ENCODE measurements at places on chromosomes 11 and 22.

- DNase-seq, result no peak
Measured at GRCh38 chr11:79440571-79441460, at the start of gene TENM4. Gene TENM4 (minus strand): TSS chr11:79441030. CDS start chr11:79069944, 371,086 bp downstream.

DNA sequence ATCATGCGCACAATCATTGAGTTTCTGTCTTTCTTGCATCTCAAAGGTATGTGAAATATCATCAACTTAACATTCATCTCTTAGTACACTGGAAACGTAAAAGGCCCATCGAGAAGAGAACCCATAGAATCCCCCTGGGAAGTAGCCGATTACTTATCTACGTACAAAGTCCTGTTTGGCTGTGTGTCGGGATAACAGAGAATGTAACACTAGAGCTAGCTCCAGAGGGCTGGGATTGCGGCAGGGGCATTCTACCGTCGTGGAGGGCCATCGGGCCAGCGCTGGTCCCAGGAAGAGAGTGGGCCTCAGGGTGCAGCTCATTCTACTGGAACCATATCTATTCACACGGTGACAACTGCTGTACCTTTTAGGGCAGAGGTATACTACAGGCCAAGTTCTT, 4.5 kb downstream of the GAL start:
- no peak for DNase-seq

GRCh38 chr22:37880668-37881440, 25.2 kb upstream of the MICALL1 start:
- DNase-seq, result no peak

GRCh38 chr11:96109331-96110030, 185.6 kb upstream of the MTMR2 start:
- no peak for DNase-seq

DNA sequence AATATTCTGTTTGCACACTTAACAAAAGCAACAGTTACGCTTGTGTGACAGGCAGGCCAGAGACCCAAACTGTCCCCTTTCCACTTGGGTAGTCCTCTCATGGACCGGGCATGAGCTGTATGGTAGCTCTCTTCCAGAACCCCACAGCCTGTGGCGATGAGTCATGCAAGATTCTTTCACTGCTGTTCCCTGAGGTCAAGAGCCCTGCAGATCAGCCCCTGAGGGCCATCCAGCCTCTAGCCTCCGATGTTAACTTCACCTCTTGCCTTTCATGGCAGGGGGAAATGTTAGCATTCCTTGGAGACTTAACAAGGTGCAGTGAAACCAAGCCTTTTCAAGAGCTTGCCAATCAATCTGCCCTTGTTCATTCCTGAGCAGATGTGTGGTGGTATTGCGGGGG, 63.2 kb upstream of the DEUP1 start:
- no peak for DNase-seq

DNA sequence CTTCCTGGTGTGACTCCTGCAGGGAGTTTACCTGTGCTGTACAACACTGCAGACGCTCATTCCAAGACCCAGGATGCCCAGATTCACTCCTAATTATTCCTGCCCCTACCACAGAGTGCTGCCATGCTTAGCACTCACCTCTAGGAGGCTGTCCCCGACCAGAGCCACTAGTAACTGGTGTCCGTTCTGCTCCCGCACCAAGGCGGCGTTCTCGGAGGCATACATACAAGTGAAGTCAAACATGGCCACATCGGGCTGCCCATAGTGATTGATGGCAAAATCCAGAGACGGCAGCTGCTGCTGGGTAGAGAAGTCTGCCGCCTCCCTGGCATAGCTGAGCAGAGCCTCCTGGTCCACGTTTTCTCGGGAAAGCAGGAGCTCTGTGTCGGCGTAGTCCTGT, 122.3 kb upstream of the BID start:
- no peak for DNase-seq

- DNase-seq, result no peak
Measured at GRCh38 chr11:108912581-108912980, 247.7 kb downstream of the DDX10 start.

- no peak for DNase-seq
Measured at GRCh38 chr11:119681361-119681910, 47.6 kb downstream of the NECTIN1 start.

- no peak for DNase-seq
Measured at GRCh38 chr22:29079218-29079901, 6.5 kb downstream of the KREMEN1 start.

GRCh38 chr11:19510468-19510867, 202.2 kb upstream of the NAV2 start:
- DNase-seq, result no peak

DNA sequence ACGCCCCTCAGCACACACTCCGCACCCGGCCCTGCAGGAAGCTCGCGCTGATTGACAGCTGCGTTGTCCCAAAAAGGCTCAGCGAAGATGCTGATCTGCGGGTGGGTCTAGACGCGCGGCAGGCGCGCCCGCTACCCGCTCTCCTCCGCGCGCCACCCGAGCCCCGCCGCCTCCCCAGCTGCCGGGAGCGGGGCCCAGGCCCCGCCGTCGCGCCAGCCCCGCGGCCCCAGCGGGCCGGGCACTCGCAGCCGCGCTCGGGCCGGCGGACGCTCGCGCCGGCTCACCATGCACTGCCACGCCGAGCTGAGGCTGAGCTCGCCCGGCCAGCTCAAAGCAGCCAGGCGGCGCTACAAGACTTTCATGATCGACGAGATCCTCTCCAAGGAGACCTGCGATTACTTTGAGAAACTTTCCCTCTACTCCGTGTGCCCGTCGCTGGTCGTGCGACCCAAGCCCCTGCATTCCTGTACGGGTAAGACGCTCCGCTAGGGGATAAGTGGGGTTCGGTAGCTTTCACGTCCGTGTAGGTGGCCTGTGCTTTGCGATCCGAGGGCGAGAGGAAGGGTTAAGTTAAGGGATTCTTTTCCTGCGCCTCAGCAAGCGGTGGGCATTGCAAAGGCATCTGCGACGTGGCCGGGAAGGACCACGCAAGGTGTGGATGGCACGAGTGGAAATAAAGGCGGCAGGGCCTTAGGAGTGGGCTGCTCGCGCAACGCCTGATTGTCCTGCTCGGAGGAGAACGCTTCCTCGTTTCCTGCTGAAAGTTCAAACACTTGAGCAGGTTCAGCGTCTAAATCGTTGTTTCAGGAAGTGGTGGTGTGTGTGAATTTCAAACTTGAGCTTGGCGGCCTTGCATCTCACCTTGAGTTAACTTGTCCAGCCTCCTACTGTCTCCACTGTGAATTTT, at the start of gene BARX2:
TSS of gene BARX2 (plus strand) at position 98 of the 907 bp plus-strand sequence. CDS start at position 286, 188 bp downstream.
- no peak for DNase-seq

DNA sequence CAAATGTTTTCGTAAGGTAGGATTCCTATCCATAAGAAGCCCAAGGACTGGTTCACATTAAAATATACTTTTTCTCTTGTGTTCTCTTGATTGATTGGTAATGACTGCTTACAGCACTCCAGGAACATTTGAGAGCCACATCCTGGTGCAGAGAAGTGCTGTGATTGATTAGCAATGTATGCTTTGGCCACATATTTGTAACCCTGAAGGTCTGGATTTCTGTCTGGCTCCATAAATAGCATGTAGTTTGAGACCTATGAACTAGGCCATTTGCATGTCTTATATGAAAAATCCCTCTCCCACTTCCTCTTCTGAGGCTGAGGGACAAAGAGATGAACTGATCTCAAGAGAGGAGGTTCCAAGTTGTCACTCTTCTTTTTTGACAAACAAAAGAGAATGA, 49.3 kb upstream of the CD44 start:
- no peak for DNase-seq

DNA sequence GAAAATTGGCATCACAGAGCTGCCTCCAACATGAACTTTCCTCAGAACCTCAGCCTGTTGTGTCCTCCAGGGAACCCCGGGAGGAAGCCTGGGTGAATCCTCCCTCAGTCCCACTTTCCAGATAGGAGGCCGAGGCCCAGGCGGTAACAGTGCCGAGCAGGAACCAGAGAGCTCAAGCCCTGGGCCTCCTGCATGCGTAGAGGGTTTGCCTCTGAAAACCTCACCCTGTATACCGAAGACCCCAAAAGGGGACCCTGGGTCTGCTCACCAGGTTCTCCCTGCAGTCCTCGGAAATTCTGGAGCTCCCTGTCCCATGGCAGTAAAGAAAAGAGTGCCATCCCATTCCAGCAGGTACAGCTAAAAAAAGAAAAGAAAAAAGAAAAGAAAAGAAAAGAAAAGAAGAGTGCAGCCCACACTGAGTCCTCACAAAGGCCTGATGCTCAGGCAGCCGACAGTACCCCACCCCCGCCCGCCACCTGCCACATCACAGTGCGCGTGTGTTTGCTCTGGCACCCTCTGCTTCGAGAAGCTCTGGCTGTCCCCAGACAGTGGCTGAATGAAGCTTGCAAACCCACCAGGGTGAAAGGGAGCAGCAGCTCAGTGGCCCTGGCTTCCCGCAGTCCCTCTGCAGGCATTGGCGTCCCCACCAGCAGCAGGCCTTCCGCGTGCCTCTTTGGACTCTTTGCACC, 28.4 kb upstream of the FADD start:
- no peak for DNase-seq

GRCh38 chr11:94785509-94785908, 17.4 kb downstream of the AMOTL1 start:
- DNase-seq, result no peak

GRCh38 chr11:33874433-33874832, 17.4 kb downstream of the LMO2 start:
- no peak for DNase-seq

- no peak for DNase-seq
Measured at GRCh38 chr11:12413141-12414052, 36.0 kb downstream of the PARVA start.

DNA sequence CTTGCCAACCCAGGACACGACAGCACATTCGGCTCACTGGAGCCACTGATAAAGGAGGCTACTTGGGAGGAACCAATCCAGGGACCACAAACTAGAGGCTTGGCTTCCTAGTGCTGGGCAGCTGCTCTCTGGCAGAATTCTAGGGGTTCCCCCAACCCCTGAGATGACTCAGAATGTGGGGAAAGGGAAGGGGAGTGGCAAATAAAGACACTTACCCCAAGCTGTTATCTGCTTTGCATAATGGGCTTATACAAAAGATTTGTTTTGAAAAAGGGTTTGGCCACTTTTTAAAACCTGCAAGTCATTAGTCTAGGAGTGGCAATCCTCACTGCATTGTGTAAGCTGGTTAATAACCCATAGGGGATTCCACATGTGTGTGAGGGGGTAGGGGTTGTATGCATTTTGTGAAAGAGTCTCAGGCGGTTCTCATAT, 64.1 kb upstream of the LMO1 start:
- DNase-seq, result no peak

GRCh38 chr11:129999407-129999806, 3.2 kb downstream of the PRDM10 start:
- no peak for DNase-seq

DNA sequence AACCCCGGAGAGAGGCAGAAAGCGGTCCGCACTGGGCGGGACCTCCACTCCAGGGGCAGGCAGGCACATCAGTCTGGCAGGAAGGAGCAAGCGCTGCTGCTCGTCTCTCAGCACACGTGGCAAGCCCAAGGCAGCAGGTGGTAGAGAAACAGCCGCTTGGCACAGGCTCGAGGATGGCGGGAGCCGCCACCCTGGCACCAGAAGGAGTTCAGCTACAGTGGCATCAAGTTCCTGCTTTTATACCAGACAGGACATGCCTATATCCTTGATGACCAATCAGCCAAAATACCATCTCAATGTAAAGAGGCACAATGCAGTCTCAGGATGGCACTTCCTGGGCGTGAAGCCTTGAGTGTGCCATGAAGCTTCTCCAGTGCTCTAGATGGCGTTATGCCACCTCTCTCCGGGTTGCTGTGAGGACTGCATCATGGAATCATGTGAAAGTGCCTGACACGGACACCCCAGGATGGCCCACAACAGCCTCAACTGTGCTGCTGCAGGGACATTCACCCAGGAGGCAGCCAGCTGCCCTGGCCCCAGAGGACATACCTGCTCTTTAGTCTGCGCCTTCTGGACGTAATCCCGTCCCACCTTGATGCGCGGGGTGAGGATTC, 64.8 kb downstream of the APOL1 start:
- no peak for DNase-seq

DNA sequence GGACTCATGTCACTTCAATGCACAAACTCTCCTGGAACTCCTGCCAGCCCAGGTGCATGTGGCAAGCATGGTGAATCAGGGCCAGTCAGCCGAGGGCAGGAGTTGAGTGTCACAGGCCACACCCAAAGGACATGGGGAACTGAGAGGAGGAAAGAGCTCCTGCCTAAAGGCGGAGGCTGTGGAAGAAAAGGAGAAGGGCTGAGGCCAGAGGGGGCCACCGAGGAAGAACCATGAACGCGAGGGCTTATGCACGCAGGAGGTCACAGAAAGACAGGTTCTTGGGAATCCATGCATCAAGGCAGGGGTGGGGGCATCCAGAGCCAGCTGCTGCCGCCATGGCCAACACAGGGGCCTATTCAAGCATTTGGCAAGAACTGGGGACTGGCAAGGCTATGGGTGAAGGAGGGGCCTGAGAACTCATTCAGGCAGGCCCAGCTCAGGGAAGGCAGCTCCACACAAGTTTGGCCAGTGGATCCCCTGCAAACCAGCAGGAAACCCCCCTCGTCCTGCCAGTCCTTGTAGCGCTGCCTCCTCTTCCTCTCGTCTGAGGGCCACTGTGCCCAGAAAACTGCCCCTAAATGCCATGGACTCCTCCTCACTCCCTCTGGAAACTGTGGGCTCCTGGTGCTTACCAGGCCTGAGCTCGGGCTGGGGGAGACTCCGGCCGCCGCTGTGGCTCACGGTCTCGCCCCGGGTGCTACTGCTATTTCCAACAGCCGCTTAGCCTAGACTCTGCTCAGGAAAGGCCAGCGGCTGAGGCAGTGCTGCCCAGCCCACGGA, 15.4 kb downstream of the PPM1F start:
- no peak for DNase-seq

GRCh38 chr11:27412192-27412691, 49.2 kb upstream of the CCDC34 start:
- no peak for DNase-seq

GRCh38 chr11:69022260-69022659, 9.2 kb upstream of the MRGPRF start:
- no peak for DNase-seq

- DNase-seq, result no peak
Measured at GRCh38 chr11:46380340-46381047, 975 bp upstream of the MDK start.

GRCh38 chr11:76394411-76394810, 13.3 kb downstream of the GVQW3 start:
- DNase-seq, result no peak
